ENCODE measurements at places on chromosomes 7 and 10. TPM values are rescaled to one million over a fixed set of nuclear protein-coding genes. Genes with fewer than 3 reads are reported as not detected.

Gene TRPV6
- polyA plus RNA-seq = not detected

Gene ANXA8L1
- 95.8 TPM for polyA plus RNA-seq

DNA sequence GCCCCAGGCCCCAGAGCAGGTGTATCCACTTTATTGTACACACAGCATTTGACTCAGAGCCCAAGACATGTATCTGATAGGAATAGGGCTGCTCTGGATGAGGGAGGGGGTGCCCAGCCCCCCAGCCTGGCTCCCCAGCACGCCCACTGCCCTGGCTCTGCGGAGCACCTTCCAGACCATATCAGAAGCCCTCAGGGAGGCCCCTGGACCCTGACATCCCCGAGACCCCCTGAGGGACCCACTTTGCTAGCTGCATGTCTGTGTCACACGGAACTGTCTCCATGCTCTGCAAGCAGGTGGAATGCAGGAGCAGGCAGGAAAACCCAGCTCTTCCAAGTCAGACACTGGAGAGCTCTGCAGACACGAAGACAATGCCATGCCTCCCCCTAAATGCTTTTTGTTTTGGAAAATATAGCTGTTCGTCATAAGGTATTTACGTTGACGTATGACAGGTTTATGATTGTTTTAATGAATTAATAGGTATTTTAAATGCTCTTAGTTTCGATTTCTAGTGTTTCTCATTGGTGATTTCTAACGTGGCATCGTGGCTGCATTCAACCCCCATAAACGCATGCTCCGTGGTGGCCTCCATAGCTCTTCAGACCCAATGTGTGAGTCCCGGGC is 92.8 kb upstream of the INSIG1 start:
- no peak for DNase-seq

DNA sequence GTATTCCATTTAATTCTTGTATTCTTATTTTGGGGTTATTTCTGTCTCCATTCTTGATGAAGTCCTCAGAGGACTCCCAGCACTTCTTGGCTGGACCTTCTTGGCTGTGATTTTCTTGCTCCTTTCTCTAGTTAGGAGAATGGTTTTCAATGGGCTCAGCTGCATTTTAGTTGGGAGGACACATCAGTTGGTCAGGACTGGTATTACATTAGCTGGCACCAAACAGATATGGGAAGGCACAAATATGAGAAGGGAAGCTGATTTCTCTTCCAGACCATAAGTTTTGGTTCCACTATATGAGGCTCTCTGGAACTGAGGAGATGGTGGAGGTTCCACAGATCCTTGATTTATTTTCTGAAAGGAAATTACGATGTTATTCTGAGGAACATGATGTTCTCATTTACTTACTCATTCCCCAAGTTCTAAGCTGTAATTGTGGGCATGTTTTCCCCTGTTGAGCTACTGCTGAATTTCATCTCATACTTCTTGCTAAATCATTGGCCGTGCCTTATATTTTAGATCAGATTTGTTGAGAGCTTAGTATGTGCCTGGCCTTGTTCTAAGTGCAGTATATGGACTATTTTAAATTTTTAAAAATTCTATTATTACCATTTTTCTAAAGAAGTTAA is 261.0 kb downstream of the THSD7A start:
- DNase-seq = peak; percentile 25

Gene AKR1C4
- 0.37 TPM for polyA plus RNA-seq

DNA sequence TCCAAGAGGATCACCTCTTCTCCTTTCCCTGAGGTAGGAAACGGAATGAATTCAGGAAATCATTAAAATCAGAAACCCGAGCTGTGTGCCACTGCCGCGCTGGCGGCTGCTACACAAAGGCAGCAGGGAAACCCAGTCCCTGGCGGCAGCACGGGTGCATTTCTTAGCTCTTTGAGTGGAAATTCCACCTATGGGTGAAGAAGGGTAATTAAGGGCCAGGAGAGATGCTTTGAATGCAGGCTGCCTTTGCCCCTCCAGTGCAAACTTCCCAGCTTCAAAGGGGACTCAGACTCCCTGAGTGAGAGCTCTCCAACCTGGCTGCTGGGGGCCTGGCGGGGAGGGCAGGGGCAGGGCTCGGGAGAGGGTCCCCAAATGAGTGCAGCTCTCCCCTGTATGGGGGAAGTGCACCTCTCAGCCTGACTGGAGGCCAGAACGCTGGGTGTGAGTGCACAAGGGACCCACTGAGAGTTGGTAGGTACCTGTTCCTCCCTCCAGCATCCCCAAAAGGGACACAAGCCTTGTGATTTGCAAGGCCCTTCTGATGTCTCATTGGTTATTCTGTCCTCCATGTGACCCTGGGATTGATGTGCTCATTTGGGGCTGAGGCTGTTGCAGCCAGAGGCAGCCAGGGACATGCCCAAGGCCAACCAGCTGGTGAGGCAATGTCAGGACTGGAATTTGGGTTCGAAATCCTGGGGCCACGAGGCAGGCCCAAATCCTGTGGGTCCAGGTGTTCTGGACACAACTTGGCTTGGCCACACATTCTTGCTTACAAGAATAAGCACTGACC is 16.3 kb upstream of the ZMIZ1 start:
- DNase-seq = peak; percentile 60

- DNase-seq = no peak
These were observed 83.7 kb upstream of the PDGFA start for GRCh38 chr7:603152-603951.
